ENCODE measurements at places on chromosomes 2 and 18. TPM values are rescaled to one million over a fixed set of nuclear protein-coding genes. Genes with fewer than 3 reads are reported as not detected.

Gene TUBA3D
- not detected for total RNA-seq

Gene NR4A2
- 0.17 TPM for total RNA-seq

Gene CFAP221
- not detected for total RNA-seq

Gene NOL4
- total RNA-seq, result not detected

Gene C2orf15
- under 0.01 TPM for total RNA-seq

Gene ITGB6
- not detected for total RNA-seq

Gene MSTN
- total RNA-seq, result 0.26 TPM

Gene NTSR2
- total RNA-seq, result under 0.01 TPM

Gene SLC8A1
- total RNA-seq, result 109 TPM

Gene KIAA2012
- under 0.01 TPM for total RNA-seq

Gene KRTCAP3
- not detected for total RNA-seq

Gene ZFP36L2
- total RNA-seq, result 11.6 TPM

Gene ELOA2
- total RNA-seq, result not detected

Gene DSG1
- total RNA-seq, result not detected

Gene GCKR
- total RNA-seq, result 0.26 TPM

Gene CREG2
- under 0.01 TPM for total RNA-seq

Gene SERPINB10
- total RNA-seq, result not detected

Gene ALPP
- not detected for total RNA-seq

Gene ILKAP
- total RNA-seq, result 24.9 TPM

Gene TFPI
- total RNA-seq, result 111 TPM

Gene TMEM169
- total RNA-seq, result 0.26 TPM

Gene LRP2
- under 0.01 TPM for total RNA-seq

Gene DNAJC5G
- not detected for total RNA-seq

Gene PSMA8
- not detected for total RNA-seq

Gene CASP10
- 8.1 TPM for total RNA-seq

Gene ALLC
- total RNA-seq, result not detected

Gene GAREM2
- total RNA-seq, result 0.66 TPM

Gene LINC00305
- not detected for total RNA-seq

Gene ACMSD
- not detected for total RNA-seq

Gene TGFBRAP1
- 14.1 TPM for total RNA-seq

Gene ABCG5
- not detected for total RNA-seq
